ENCODE measurements at places on chromosomes 2 and 18. TPM values are rescaled to one million over a fixed set of nuclear protein-coding genes. Genes with fewer than 3 reads are reported as not detected.

Gene IGFBP5
- not detected for total RNA-seq

Gene SPEG
- 15.0 TPM for total RNA-seq

Gene ZNF804A
- 0.69 TPM for total RNA-seq

Gene GCG
- total RNA-seq: not detected

Gene KCNK3
- not detected for total RNA-seq

Gene GREB1L
- total RNA-seq: not detected

Gene CCDC148
- 0.54 TPM for total RNA-seq

- DNase-seq: no peak
Measured at GRCh38 chr2:230602562-230603230, 109.9 kb upstream of the CAB39 start.

DNA sequence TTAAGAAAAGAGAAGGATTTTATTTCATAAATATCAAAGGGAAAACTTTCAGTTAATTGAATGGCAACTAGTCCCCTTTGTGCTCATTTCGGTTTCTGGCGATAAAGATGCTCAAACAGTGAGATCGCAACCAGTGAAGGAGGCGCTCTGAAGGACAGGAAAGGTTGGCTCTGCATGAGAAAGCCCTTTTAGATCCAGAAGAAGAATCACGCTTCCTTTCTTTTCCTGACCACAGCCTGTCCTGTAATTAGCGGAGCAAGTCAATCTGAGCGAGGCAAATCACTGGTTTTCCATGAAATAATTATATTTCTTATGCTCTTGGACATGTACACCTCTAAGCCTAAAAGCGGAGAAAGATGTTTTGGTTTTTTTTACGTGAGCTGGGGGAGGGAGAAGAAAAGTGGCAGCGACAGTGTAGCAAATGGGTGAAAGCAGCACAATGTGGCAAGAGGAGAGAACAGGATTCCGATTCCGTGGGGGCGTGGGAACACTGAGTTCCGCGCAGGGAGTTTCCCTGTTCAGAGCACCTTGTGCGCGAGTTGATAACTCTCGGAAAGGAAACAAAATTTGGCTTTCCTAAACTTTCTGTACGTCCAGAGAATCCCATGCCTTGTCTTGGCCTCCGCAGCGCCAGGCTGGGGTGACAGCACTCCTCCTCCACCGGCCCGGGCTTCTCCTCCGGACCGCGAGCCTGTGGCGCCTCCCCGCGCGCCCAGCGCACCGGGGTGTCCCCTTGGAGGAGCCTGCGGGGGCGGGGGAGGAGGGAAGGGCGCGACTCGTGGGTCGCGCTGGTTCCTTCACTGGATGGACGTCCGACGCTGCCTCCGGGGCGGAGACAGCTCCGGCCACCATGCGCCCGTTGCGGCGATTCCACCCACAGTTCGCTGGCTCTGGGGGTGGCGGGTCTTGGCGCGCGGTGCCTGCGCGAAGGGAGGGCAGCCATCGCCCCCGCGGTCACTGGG lies 620 bp upstream of the SLC9A2 start:
- no peak for DNase-seq

DNA sequence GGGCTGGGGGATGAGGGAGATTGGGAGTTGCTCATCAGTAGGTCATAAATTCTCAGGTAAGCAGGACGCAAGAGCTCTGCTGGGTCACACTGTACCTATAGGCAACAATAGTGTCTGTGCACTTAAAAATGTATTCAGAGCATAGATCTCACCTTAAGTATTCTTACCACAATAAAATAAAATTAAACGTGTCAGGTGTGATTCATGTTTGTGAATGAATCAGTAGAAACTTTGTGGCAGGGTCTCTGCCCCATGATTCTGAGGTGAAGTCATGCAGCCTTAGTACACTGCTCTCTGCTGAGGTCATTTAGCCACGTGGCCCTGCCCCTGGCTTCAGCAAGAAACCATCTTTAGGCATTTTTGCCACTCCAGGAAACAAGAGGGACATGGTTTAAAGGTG lies 253.8 kb downstream of the FBXO15 start:
- no peak for DNase-seq

- no peak for DNase-seq
Measured at GRCh38 chr2:229137639-229138038, 133.4 kb downstream of the PID1 start.

GRCh38 chr2:153519257-153519875 lies 40.8 kb upstream of the RPRM start:
- DNase-seq: peak; percentile 13

- DNase-seq: no peak
Measured at GRCh38 chr2:215884451-215885087, 128.8 kb downstream of the MREG start.

- no peak for DNase-seq
Measured at GRCh38 chr18:24560511-24560981, 100.1 kb downstream of the HRH4 start.

DNA sequence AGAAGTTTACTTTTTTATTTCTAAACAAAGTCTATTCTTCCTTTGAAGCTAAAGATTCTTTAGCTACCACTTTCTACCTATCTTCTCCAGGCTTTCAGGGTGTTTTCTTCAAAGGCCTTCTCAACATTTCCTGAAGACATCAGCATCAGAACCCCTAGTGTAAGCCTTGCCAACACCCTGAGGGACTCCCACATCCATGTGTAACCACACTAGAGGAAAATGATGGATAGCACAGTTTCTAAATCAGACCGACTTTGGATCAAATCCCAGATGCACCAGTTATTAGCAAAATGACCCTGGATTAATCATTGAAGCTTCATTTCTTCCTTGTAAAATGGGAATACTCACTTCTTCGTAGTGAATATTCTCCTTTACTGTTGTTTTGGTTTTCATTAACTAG lies 4.7 kb upstream of the TTN start:
- no peak for DNase-seq

DNA sequence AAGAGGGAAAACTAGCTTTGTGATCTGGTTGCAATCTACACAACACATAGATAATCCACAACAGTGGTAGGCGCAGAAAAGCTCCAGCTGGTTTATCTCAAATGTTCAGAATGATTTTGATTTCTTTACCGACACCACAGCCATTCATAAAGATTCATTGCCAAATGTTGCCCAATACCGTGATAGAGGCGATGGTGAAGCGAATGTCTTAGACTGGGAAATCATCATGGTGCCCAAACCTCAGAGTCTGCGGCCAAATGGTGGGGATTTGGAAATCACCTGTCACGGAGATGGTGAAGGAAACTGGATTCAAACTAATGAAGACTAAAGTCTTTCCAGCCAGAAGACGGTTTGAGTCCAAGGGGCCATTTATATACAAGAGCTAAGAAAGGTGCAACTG lies 48.5 kb upstream of the CCDC150 start:
- DNase-seq: no peak

DNA sequence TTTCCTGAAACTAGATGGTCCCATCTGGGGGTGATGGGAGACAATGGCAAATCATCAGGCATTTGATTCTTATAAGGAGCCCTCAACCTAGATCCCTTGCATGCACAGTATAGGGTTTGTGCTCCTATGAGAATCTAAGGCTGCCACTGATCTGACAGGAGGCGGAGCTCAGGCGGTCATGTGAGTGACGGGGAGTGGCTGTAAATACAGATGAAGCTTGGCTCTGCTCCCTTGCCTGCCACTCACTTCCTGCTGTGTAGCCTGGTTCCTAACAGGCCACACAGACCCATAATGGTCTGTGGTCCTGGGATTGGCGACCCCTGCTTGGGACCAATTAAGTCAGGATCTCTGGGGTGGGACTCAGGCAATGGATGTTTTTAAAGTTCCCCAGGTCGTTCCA lies 293.4 kb downstream of the ZNF521 start:
- DNase-seq: no peak

DNA sequence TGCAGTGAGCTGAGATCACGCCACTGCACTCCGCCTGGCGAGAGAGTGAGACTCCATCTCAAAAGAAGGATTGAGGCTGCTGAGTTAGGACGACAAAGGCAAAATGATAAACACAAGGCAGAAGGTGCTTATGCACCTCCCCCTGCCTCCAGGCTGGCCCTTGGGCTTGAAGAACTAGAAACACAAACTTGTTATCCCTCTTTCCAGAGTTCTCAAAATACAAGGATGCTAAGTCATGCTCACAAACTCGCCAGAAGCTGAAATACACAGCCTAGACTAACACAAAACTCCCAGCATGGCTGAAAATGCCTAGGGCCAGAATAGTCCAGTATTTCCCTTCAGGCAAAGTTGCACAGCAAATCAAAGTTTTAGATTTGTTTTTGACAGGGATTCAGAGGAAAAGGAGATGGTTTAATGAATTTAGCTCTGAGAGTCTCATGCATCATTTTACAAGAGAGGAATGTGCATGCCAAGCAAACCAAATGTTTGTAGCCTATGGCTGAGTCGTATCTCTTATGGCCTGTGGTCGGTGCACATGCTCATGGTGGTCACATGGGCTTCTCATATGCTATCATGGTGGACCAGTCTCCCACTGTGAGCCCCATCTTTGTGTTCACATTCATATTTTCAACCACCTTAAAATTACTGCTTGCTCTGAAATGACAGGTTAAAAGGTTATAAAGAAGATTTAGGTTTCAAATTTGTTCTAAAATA lies 16.2 kb upstream of the MREG start:
- DNase-seq: no peak

DNA sequence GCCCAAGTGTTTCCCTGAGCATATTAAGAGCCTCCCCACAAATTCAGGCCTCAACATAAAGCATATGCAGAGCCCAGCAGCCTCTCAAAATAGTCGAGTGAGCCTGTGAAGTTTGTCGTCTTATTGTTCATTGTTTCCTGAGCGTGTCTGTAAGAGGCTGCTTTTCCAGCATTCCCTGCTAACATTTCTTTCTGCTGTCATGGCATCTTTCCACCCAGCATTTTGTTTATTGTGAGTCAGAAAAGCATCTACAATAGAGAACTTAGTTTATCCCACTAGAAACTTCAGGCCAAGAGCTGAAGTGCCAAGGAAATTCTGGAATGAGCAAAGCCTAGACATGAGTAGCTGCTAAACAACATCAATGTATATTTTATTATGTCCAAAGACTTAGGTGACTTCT lies 46.3 kb upstream of the STAM2 start:
- no peak for DNase-seq

GRCh38 chr2:168568476-168569267 lies 112.6 kb downstream of the CERS6 start:
- DNase-seq: no peak

DNA sequence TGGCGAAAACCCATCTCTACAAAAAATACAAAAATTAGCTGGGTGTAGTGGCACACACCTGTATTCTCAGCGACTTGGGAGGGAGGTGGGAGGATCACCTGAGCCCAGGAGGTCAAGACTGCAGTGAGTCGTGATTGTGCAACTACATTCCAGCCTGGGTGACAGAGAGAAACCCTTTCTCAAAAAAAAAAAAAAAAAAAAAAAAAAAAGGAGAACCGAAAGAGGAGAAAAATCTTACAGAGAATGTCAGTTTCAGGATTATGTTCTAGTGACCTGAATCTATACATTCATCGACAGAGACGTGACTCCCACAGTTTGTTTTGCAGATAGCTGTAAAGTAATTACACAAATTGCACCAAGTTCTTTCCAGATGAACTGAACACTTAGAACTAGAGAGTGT lies 187.8 kb downstream of the FTCDNL1 start:
- DNase-seq: no peak
